ENCODE measurements at places on chromosomes 1 and 21.

DNA sequence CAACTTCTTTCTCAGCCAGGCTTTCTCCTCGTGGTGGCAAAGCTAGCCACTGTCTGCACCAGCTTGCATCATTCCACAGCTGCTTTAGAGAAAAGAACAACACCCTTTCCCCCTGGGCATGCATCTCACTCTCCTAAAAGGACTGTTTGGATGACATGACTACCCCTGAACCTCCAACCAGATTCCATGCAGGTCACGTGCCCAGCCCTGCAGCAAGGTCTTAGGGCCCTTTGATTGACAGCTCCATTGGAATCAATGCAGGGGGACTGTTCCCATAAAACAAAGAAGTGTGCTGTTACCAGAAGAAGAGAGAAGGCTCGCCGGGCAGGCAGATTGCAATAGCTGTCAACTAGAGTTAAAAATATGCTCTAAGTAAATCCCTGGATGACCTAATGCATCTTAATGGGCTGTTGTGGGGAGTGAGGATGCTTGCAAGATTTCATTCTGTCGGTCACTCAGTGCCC, 24.4 kb downstream of the KCNA2 start:
- DNase-seq, result no peak

DNA sequence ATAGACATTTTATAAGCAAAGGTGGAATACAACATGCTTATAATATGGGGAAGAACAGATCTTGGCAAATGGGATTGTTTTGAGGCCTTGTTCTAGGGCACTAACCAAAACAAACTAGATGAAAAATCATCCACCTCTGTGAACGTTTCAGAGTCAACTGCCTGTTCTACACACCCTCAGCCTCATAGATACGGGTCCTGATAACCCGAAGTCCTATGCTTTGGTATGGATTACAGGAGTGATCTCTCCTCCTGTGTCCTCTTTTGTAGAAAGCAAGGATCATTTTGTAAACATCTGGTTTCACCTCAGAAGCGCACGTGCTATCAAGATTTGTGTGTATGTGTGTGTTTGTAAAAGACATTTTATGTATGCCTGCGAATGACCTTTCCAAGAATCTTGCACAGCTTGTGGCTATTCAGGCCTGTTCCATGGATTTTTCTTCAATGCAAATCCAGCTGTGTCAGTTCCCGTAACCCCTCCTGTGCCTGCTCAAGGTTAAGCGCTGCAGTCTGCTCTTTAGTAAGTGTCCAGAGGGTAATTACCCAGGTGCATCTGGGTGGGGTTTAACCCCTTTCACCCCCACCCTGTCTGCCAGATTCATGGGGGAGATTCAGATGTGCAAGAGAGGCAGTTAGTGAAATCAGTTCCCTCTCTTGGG, 132.4 kb downstream of the ROR1 start:
- DNase-seq, result no peak

DNA sequence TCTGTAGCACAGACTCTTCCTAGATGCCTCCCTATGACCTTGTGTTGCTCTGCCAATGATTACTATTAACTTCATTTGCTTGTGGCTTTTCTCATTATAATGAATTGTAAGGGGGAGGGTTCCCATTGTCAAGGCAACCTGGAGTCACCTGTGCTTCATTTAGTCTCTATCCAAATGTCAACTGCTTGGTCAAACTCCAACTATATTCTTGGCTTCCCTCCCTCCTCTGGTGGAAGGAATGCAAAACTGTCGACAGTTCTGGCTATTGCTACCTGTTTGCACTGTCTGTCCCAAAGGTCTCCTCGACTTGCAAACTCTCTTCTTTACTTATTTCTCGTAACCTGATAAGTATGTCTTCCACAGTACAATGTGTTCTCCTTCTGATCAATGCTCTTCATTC, 100.3 kb downstream of the CACNA1E start:
- no peak for DNase-seq

- peak; percentile 34 for DNase-seq
These were observed 19.0 kb upstream of the ABCG1 start for GRCh38 chr21:42199868-42200463.

- DNase-seq, result peak; percentile 22
These were observed 103.7 kb upstream of the PRMT6 start for GRCh38 chr1:106952776-106953175.

Data from EL (cell line).